ENCODE measurements at places on chromosomes 6 and 20.
A peak's percentile ranks its signal among the peaks of the same experiment; 100 is the strongest.

DNA sequence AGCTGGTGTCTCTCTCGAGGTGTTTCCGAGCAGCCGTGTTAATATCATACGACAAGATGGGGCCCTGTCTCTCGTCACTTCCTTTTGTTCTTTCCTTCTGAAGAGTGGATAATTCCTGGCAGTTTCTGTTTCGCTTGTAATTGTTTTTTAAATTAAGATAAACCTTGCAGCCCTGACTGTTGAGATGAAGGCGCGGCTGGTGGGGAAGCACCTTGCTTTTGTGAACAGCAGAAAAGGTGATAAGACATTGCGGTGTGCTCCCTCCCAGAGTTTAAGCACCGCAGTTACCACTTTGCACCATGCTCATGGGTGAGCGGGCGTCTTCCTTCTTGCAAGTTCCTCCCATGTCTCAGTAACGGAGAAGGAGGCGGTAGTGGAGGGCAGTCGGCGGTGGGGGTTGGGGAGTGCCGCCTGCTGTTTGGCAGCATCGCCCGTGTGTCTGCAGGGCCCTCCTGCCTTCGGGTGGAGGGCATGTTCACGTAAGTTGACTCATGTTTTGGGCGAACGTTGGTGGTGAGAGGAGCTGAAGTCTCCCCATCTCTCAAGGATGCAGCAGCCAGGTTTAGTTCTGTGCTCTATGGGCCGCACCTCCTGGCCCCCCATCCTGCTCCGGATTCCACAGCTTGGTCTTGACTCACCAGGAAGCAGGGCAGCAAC lies 345.9 kb downstream of the TAF4 start:
- no peak for DNase-seq

- DNase-seq, result peak; percentile 19
Observed at GRCh38 chr20:58192567-58192966, 35.9 kb downstream of the ANKRD60 start.

- no peak for DNase-seq
Observed at GRCh38 chr6:80767808-80768207, 661.3 kb downstream of the BCKDHB start.

DNA sequence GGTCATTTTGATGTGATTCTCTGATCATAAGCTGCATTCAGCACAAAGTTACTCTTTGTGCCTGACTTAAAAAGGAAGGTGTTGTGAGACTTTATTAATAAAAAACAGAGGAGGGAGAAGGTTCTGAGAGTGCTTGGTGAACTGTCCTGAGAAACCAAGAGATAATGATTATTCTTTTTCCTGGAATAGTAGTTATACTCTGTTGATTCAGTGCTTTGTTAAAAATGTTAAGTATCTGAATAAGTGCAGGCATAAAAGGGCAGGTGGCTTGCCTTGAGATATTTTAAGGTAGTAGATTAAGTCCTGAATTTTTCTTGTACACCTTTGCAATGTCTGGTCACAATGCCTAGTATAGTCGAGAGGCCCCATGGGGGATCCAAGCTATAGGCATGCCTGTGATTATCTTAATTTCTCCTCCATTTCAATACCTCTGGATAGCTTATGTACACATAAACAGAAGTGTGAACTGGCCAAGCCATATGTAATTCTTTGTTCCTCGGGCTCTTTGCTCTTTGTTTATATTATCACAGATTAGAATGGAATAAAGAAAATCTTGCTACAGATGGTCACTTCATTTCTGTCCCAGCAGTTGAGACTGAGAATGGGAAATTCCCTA lies 50.0 kb downstream of the SOBP start:
- DNase-seq, result no peak

DNA sequence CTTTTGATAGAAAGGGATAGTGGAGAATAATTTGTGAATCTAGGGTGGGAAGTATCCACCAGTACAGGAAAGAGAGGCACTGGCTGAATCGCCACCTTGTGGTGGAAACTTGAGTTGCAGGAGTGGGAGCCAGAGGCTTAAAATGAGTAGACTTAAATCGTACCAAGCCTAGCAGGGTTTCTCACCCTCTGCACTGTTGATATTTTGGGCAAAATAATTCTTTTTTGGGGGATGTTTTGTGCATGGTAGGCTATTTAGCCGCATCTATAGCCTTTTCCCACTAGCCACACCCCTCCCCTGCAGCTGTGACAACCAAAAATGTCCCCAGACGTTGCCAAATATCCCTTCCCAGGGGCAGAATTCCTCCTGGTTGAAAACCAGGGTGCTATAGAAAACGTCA lies 119.1 kb downstream of the DHX35 start:
- peak; percentile 75 for DNase-seq

DNA sequence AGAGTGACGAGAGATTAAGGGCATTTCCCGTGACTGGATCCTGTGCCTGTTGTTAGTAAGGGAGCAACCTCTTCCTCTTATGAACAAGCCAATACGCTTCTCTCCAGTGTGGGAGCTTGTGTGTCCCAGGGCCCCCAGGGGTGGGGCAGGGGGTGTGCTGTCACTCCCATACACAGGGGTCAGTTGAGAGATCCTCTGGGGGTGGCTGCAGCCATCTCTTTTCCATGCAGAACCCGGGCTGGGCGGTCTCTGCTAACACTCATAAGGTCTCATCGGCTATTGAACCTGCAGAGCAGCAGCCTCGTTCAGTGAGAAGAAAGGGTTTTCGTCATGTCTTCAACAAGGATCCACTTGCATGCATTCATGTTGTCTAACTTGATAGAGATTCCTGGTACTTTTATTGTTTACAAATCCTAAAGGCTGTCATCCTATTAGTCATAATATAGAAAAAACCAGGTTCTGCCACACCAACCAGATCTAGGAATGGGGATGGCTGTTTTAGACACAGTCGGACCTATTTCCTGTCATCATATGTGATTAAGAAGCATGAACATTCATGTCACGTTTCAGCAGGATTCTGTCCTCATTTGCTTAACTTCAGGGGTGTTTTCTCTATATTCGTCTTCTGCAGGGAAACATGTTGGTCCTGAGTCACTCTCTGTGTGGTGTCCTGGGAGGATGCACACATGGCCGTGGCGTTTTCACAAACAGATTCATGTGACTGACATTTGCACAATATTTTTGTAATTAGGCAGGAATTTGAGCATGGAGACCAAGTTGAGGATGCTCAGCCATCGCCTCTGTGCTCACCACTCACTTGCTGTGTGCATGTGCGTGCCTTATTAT lies 13.3 kb upstream of the THBS2 start:
- DNase-seq, result no peak

GRCh38 chr6:32685603-32686002 lies 19.1 kb upstream of the HLA-DQB1 start:
- peak; percentile 79 for DNase-seq

DNA sequence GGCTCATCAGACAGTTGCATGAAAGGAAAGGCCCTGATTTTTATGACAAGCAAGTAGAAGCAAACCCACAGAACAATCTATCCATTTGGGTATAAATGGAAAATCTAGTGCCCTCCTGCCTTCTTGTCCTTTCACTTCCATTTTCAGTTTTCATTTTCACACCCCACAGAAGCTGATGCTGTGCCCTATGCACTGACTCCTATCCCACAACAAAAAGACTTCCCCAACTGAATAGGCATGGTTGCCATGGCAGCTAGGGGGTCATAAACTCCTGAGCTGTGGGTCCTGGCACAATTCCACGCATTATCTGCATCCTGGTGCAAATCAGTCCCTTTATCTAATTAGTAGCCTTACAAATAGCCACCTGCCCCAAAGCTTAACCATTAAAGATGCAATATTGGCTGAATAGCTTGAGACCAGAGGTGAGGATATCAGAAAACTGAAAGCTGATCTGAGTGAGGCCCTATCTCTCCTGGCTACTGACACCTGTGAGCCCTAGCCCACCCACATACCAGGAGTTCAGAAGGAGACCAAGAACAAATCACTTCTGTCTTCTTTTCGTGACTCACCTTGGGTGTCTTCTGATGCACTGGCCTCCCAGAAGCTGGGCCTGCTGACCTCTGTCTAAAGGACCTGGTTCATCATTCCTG lies 34.9 kb upstream of the HEY2 start:
- no peak for DNase-seq

GRCh38 chr6:147106759-147107401 lies 97.3 kb upstream of the STXBP5 start:
- DNase-seq, result no peak

- DNase-seq, result peak; percentile 56
Observed at GRCh38 chr20:4787820-4788219, 66.1 kb downstream of the PRND start.

DNA sequence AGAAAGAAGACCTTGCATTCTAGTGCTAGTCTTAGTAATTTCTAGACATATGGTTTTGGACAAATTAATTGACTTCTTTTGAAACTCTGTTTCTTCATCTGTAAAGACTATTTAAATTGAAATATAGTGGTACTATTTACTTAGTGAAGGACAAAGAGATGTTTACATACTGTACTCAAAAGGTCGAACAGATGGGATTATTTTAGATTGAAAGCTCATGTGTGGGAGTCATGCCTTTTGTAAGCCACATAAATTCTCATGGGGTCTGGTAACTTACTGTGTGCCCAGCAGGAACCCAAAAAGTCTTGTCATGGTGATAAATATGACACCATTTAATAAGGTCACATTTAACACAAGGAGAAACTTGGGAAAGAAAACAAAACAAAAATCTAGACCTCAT lies 368.2 kb upstream of the CITED2 start:
- no peak for DNase-seq

DNA sequence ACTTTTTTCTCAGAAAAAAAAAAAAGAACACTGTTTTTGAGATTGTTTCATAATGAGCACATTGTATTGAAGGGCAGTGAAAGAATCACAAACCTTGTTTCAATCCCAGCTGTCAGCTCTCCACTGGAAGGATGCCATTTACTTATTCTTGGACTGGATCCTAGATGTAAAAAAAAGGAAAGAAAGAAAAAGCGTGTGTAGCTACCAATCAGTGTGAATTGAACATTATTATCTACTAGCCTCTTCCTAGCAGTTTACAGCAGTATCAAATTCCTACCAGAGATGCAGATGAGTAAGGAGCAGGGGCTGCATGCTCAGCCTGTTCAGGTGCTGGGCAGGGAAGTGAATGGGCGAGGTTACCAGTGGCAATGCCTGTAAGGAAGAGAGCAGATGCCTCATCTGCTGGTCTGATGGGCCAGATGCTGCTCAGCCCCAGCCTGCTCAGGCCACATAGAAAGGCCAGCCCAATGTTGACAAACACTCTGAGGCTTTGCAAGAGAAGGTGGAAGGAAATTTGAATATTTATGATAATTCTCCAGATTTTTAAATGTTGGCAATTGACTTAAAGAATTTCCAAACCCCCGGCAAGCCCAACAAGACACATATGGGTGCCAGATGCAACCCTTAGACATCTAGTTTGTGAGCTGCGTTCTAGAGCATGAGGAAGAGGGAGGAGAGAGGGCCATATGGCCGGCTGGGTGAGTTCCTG lies 189.5 kb downstream of the IBTK start:
- no peak for DNase-seq

- DNase-seq, result no peak
Observed at GRCh38 chr6:150573041-150573681, 26.5 kb upstream of the PLEKHG1 start.

GRCh38 chr6:56902641-56903464 lies 52.1 kb upstream of the BEND6 start:
- peak; percentile 57 for DNase-seq

DNA sequence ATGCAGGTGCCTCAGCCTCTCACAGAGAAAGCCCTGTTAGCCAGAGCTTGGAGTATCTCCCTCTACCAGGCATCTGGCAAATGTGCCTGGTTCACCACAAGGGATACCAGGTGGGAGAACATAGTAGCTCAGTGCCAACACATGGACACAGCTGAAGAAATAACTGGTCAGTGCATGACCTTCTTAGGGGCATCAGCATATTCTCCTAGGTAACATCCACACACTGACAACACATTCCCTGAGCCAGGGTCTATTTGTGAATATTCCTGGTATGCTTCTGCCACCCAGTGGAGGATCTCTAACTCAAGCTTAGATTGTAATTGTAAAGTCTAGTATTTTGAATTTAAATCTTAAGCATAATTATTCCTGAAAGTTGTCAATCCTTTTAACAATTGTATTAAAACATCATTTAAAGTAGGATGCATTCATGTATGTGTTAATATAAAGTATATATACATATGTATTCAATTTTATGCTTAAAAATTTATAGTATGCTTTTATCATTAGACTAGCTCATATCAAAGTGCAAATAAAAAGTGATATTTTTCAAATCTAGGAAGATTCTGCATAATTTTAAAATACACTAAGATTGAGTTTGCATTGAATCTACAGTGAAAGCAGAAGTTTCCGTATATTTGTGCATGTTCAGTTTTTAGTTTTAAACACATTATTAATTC lies 45.3 kb upstream of the COL21A1 start:
- peak; percentile 51 for DNase-seq

DNA sequence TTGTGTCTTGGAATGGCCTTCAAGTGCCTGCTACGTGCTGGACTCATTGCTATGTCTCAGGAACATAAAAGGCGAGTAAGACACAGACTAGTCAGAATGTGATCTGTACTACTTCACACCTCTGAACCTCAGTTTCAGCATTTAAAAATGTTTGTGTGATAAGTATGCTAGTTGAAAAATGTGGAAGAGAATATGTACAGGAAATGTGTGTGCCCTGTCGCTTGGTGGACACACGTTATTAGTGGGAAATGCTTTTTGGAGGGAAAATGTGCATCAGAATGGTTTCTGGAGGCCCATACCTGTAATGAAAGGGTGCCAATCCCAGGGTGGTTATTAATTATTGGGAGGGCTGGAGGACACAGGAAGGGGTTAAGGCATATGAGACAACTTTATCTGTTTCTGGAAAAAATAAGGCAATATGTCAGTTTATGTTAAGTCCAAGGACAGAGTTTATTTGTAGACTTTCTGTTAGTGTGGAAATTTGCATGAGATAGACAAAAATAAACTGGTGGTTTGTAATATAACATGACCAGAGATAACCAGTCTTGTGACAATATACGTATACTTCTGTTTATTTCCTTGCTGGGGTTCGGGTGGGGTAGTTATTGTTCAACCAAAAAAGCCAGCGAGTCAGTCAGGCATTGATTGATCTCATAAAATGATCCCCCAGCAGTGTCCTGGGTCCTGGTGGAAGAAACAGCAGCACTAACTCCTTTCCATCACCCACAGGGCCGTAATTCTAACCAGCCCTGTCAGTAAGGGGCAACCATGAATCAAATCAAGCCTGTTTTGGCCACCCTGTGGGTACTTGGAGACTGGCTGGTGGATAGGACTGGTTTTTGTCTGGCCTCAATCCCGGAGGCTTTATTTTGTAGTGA lies 117.9 kb downstream of the JARID2 start:
- DNase-seq, result no peak

All from KBM-7 (cell line).